ENCODE measurements at places on chromosomes 7 and 10. TPM values are rescaled to one million over a fixed set of nuclear protein-coding genes. Genes with fewer than 3 reads are reported as not detected.
A peak's percentile ranks its signal among the peaks of the same experiment; 100 is the strongest.

- no peak for DNase-seq
Measured at GRCh38 chr10:126156012-126156411, 232.3 kb downstream of the ADAM12 start.

DNA sequence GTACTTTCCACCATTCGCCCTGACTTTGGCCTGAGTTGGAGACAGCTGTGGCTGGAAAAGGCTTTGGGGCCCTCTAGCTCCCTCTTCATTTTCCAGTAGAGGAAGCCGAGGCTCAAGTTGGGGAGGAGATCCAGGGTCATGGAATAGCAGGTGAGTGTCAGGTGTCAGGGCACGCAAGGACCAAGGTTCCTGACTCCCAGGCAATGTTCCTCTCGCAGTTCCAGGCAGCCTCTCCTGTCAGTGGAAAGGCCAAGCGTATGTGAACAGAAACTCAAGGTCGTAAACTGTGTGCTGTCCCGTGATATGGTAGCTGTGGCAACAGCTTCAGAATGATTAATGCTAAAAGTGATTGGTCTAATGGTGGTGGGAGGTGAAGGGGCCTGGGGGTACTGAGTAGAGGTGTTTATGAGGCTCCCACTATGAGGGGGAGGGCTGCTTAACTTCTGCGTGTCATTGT, 13.2 kb downstream of the ADAMTS14 start:
- peak; percentile 45 for DNase-seq

DNA sequence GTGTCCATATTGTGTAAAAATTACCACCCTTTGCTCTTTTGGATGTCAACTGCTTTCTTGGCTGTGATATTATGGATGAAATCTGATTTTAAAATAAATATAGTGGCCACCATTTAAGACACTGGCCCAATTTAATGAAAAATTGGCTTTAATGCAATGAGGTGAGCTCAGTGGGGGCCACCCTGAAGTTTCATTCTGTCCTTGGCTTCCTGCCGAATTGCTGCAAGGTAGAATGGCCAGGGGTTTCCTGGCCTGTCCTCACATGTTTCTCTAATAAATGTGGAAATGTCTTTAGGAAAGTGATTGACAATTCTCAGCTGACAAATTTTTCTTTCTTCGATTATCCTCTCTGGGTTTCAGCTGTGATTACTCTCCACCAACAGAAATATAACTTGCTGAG, 36.0 kb downstream of the DYNC1I1 start:
- DNase-seq: no peak

DNA sequence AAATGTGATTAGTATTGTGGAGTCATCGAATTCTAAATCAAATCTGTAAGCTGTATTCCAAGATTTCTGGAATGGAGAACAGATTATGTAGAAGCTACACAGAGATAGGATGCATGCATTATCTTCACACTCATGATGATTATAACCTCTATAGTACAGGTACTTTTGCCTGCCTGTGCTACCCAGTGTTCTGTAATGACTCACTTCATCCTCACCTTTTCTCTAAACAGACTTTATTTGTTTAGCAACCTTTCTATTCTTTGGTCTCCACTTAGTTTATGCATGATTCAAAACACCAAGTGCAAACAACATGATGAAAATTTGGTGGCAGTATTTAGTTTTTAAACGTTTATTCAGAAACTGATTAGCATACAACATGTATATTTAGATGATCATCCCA, 68.4 kb upstream of the PRPS1L1 start:
- DNase-seq: no peak

DNA sequence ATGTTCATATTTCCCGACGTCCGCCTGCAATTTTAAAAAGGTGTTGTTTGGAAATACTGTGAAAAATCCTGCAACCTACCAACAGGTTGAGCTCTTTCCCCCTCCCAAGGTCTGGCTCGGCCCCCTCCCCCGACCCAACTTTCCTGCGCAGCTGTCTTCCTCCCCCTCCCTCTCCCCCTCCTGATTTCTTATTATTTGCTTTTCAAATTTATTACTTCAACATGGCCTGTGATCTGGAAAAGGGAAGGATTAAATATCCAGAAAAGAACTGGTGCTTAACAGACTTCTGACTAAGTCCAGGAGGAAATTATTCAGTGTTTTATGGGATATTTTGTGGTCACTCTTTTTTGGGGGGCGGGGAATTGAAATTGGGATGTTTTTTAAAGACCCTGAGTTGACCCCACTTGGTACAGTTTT, 2.4 kb downstream of the ARID5B start:
- no peak for DNase-seq

DNA sequence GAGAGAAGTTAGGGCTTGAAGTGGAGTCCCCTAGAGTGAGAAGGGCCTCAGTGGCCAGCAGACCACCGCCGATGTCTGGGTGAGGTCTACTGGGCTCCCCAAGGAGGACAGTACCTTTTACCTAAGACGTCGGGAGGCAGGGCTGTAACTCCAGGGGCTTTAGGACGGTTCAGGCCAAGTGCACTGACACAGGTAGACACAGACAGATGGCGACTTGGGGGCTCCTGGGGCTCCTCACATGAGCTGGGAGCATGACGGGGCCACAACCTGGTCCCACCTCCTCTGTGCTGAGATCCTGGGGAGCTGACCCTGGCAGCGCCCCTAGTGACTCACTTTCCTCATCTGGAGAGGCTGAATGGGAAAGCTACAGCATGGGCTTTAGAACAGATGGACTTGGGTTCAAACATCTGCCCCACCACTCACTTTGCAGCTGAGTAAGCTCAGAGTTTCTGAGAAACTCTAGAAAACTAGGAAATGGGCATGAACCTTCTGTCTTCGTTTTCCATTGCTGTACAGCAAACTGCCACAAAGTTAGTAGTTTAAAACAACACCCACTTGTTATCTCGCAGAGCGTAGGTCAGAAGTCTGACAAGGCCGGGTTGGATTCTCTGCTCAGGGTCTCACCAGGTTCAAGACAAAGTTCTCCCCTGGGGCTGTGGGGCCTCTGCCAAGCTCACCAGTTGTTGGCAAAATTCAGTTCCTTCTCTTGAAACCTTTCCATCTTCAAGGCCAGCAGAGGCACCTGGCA, 4.7 kb upstream of the COMTD1 start:
- no peak for DNase-seq

- no peak for DNase-seq
Measured at GRCh38 chr7:87328281-87328680, 17.2 kb upstream of the CROT start.

- peak; percentile 76 for DNase-seq
Measured at GRCh38 chr7:120856621-120857352, 1.2 kb downstream of the TSPAN12 start.

DNA sequence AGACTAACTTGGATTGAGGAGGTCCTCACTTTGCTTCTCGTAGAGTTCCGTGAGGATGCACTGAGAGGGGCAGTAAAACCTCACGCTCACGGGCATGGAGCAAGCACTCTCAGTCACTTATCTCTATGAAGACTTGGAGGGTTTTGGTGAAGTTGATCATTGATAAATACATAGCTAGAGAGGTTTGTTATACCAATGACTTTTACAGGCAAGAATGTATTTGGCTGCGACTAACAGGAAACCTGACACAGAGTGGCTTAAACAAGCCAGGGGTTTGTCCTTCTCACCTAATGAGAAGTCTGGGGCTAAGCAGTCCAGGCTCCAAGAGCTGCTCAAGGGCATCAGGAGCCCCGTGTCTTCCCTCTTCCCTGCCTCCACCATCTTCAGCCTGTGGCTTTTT, 6.1 kb downstream of the BICC1 start:
- DNase-seq: no peak

- DNase-seq: no peak
Measured at GRCh38 chr7:18890134-18890533, 227.3 kb downstream of the TWIST1 start.

- DNase-seq: no peak
Measured at GRCh38 chr10:22346096-22346661, 883 bp downstream of the SPAG6 start.

DNA sequence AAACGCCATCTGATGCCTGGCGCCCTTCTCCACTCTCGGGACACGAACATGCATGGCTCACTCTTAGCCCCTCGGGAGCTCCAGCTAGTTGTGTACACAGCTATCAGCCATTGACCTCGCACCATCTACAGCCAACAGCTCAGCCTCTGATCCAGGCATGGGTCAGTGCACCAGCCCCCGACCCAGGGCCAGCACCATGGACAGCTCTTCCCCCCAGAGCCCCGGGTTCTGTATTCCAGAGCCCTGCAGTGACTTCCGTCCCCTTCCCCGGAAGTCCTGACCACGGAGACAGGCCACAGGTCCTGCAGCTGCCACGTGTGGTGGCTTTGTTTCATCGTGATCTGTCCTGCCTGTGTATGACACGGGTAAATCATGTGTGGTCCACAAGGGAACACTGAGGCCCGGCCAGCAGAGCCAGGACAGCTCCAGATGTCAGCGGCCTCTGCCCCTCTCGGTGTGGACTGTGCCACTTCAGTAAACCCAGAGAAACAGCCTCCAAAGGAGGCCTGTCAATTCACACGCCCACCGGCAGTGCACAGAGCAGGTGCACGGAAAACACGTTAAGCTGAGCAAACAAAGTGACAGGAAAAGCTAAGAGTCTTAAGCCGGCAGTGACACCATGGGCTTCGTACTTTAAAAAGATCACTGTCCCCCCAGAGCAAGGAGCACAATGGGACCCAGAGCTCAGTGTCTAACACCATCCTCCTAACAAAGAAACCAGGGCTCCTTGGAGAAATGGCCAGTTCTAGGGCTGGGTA, 13.0 kb downstream of the STK32C start:
- DNase-seq: peak; percentile 67

GRCh38 chr10:76430061-76430645, 998.7 kb downstream of the LRMDA start:
- DNase-seq: no peak

GRCh38 chr7:147276783-147277370, 1160.3 kb downstream of the CNTNAP2 start:
- DNase-seq: no peak

DNA sequence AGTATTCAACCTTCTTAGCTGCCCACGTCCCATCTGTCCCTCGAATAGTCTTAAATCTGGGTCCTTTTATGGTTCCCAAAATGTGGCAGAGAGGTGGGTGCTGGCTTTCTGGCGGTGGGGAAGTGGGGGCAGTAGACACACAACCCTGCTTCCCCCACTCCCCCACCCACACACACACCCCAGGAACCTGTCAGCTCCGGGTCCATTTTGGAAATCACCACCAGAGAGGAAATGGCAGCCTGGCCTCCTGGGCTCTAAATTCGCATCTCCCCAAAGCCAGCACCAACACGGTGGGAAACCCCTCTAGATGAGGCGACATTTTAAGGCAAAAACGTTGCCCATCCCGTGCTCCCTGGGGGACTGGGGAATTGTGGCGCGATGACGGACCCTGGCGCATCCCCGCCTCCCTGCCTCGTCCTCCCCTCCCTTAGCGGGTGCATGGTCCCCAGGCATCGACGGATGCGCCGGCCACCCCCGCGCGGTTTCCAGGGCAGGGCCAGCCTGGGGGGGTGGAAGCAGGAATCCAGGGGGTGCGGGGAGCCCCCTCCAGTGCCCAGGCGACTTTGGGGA, 702 bp downstream of the TMEM130 start:
- no peak for DNase-seq

GRCh38 chr7:79702116-79702515, 248.6 kb upstream of the MAGI2 start:
- no peak for DNase-seq

DNA sequence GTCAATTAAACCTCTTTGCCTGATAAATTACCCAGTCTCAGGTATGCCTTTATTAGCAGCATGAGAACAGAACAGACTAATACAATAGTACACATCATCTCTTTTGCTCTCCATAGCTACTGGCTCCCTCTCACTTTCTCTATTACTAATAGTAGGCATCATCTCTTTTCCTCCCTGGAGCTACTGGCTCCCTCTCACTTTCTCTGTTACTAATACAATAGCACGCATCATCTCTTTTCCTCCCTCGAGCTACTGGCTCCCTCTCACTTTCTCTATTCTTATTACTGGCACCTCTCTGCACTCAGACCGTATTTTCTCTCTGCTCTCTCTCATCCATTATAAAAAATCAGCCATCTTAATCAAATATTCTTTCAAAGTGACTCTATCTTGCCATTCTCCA, 37.1 kb downstream of the SLC25A13 start:
- DNase-seq: no peak

DNA sequence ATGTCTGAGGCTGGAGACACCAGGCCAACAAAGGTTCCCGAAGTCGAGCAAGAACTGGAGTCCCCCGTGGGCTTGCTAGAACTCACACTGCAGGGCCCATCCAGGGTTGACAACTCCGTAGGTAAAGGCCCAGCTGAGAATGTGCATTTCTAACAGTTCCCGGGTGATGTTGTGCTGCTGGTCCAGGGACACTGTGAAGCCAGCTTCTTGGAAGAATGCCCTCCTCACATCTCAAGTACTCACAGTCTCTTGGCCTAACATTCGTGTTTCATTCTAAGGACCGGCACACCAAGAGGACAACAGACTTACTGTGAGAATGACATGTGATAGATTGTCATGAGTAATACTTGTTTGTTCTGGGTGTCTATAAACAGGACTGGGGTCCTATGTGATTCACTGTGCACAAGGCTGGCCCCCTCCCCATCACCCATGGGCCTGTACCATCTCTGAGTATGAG, 682.3 kb upstream of the IGFBP3 start:
- no peak for DNase-seq

GRCh38 chr10:66349726-66350125, 576.1 kb upstream of the LRRTM3 start:
- no peak for DNase-seq

DNA sequence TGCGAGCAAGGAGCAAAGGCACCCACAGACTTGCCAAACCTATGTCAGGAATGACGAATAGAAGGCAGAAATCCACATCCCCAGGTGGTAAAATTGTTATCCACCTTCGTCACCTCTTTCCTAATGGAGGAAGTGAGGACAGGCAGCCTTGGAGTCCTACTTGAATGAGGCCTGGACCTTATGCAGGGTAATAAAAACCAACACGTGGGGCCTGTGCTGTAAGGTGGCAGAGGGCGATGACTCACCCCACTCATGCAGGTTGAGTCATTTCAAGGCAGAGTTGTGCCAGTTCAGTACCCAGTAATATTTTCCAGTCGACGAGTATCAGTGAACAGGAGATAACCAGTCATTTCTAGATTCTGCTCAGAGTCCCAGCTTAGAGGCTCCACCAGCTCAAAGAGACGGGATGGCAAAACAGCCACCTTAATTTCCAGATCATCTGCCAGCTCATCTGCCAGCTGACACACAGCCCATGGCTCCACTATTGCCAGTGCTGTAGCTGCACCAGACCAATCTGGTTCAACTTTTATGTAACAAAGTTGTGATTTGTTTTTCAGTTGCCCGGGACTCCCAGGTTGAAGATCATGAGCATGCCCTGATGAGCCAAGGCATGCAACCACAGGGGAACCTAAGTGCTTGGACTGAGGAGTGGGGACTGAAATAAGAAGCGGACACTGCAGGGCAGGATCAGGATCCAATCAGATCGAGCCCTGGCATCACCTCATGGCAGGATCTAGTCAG, 176.2 kb upstream of the ITGB1 start:
- DNase-seq: no peak

The KCNIP2 gene
- 2.6 TPM for total RNA-seq

The PNLIPRP3 gene
- total RNA-seq: not detected

The LFNG gene
- total RNA-seq: 55.3 TPM

The NEURL1 gene
- total RNA-seq: 1.2 TPM

The PDE1C gene
- total RNA-seq: 0.31 TPM

The STEAP1B gene
- 3.2 TPM for total RNA-seq

The RPP30 gene
- 70.0 TPM for total RNA-seq

The METTL27 gene
- 13.5 TPM for total RNA-seq

The AKR1C8 gene
- total RNA-seq: not detected

The FAM241B gene
- total RNA-seq: 13.7 TPM

Data from H9 (cell line).